Uterus (tissue), 4 donors: ENCODE measurements at places on chromosomes 4 and X. TPM values are rescaled to one million over a fixed set of nuclear protein-coding genes. Genes with fewer than 3 reads are reported as not detected.

- DNase-seq: no peak
Observed at GRCh38 chrX:112819813-112820212, 20.8 kb downstream of the AMOT start.

GRCh38 chr4:84726356-84726755 is 143.4 kb downstream of the CDS1 start:
- no peak for DNase-seq

DNA sequence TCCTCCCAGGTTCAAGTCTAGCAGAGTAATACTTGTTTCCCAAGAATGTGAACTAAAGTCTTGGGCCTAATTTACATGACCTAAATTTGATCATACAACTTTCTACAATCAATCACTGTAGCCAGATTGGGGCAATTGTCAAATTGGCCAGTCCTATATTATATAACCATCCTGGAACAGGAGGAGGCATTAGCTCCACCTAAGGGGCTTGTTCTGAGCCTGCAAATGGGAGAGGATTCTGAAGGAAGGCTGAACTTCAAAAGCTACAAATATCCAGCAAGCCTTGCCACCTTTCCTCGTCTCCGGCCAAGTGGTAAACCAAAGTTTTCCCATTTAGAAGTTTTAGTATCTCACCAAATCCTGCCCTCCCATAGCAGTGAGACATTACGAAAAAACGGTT is 1289.6 kb upstream of the TENM3 start:
- no peak for DNase-seq

- no peak for DNase-seq
Observed at GRCh38 chrX:119677654-119677981, 15.3 kb downstream of the SEPTIN6 start.

DNA sequence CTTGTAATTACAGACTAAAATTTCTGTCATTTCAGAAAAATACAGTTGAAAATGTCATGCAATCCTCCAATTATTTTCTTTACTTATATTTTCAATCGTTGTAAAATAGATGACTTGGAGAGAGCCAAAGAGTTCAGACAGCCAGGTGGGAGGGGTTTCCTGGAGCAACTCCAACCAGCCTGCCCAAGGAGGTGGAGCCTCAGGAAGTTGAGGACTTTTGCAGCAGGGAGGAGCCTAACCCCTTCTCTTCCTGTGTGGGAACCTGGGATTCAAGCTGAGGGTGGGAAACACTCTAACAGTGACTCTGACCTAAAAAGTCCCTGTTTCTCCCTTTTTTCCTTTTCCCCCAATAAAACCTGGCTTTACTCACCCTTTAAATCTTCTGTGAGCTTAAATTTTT is 72.2 kb upstream of the GABRG1 start:
- DNase-seq: no peak

DNA sequence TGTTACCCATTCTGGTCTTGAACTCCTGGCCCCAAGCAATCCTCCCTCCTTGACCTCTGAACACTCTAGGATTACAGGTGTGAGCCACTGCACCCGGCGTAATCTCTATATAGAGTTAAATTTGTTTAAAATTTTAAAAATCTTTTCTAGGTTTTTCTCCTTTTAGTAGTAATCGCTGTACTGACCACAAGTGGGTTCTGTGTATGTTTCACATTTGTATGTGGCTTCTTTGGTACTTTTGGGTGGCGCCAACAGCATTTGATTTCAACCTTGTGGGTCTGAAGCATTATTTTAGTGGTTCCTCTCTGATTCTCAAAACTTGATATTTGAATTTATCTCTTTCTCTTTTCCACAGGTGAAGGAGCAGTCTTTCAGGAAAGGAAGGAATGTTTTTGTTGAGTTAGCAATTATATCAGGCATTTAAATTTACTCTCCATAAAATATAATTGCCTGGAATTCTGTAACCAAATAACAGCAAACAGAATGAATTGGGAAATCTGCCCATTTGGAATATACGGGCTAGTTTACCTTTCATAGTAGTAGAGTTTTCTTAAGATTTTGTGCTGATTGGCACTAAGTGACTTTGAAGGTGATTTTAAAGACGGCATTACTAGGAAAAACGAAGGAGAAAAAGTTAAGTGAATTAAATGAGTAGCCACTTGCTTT is 29.5 kb downstream of the ARHGAP10 start:
- no peak for DNase-seq

- no peak for DNase-seq
Observed at GRCh38 chrX:100120956-100121355, 289.1 kb downstream of the PCDH19 start.

DNA sequence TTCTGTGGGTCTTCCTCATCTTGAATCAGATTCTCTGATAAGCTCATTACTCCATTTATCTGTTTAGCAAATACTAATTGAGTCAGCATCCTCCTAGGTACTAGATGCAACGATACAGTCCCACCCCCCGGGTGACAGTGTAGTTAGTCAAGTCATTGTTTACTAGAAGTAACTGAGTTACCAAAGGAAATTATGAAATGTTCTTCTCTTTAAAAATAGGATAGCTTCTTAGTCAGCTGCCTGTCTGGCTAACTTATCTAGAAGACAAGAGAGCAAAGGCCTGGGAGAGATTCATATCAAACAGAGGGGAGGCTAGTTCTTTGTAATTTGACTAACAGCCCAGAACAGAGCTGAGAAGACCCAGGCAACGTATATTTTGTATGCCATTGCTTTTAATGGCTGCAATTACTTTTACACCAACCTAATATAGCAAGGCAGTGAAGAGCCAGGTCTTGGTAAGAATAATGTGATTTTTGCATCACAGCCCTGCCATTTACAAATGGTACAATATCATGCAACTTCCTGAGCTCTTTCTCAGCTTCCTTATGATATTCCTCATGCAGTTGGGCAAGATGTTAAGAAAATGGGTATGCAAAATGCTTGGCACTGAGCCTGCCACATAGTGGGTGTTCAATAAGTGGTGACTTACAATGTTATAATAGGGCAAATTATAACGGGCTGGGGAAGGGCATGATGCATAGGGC is 149.9 kb downstream of the CHIC2 start:
- no peak for DNase-seq

DNA sequence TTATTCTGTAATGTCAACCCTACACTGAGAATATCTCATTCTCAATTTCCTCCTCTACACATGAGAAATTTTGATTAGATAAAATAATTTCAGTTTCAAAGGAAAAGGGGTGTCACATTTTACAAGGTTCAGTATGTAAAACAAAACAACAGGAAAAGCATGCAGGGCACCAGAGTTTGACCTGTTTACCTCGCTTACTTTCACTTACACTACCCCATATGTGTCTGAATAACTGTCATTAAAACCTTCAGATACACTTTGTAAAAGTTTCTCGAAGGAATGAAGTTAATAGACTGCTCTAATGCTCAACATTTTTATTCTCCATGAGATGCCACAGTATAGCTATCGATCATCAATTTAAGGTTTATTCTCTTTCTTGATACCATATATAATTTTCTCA is 12.3 kb upstream of the PCDH10 start:
- DNase-seq: no peak

DNA sequence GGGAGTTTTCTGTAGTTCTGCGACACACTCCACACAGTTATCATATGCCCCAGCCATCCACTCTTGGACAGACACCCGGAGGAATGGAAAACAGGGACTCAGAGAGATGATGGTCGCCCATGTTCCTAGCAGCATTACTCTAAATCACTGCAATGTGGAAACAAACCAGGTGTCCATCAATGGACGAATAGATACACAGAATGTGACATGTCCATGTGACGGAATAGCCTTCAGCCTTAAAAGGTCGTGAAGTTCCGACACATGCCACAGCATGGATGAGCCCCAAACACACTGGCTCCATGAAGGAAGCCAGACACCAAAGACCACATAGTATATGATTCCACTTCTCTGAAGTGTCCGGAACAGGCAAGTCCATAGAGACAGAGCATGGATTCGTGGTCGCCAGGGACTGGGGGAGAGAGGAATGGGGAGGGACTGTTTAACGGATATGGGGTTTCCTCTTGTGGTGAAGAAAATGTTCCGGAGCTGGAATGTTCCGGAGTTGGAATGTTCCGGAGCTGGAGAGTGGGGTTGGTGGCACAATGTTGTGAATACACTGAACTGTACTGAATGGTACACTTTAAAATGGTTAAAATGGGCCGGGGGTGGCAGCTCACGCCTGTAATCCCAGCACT is 28.7 kb upstream of the AFAP1 start:
- peak; percentile 43 for DNase-seq

- DNase-seq: no peak
Observed at GRCh38 chr4:85420831-85421230, 54.1 kb upstream of the ARHGAP24 start.

DNA sequence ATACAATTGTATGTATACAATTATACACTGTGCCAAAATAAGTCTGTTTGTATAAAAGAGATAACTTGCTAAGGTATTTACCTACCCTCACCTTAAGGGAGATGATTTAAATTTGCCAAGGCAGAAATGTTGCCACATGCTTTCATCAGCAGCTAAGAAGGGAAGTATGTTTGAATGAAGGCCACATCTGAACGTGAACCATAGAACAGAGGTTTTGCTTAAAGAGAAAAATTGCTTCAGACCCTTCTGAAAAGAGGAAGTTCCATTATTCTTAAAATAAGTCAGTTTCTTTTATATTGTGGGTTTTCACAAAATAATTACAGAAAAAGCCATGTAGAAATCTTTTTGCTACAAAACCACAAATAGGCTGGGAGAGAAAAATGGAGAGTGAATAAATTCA is 621.5 kb upstream of the HTR2C start:
- no peak for DNase-seq

GRCh38 chr4:82611982-82612381 is 50.2 kb upstream of the TMEM150C start:
- no peak for DNase-seq

DNA sequence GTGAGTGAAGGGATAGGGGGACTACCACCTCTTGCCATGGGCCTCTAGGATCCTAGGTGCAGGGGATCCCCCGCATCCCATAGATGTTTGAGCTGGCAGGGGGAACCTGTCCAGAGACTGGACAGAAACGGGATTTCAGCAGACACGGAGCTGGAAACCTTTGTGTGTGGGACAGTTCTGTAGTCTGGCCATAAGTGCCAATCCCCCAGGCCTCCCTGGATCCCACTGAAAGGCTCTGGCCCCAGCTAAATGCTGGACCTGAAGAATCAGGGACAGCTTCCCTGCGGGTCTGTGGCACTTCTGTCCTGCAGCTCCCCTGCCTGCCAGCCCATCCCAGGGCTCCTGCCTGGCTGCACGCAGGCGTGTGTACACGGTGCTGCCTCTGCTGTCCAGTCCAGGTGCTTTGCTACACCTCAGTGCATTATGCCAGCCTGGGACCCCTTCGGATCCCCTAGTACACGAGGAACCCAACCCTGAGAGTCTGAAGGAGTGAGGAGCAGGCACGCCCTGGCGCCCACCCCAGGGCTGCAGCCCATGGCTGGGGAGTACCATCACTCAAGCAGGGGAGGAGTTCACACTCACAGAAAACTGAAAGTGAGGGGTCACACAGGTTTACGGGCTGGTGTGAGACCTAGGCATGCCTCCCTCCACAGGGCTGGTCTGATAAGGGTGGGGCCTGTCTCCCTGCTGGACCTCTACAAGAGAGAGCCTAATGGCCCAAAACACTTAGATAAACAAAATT is 703.0 kb downstream of the ARAP2 start:
- no peak for DNase-seq

- no peak for DNase-seq
Observed at GRCh38 chrX:134622056-134622812, 36.0 kb downstream of the PLAC1 start.

DNA sequence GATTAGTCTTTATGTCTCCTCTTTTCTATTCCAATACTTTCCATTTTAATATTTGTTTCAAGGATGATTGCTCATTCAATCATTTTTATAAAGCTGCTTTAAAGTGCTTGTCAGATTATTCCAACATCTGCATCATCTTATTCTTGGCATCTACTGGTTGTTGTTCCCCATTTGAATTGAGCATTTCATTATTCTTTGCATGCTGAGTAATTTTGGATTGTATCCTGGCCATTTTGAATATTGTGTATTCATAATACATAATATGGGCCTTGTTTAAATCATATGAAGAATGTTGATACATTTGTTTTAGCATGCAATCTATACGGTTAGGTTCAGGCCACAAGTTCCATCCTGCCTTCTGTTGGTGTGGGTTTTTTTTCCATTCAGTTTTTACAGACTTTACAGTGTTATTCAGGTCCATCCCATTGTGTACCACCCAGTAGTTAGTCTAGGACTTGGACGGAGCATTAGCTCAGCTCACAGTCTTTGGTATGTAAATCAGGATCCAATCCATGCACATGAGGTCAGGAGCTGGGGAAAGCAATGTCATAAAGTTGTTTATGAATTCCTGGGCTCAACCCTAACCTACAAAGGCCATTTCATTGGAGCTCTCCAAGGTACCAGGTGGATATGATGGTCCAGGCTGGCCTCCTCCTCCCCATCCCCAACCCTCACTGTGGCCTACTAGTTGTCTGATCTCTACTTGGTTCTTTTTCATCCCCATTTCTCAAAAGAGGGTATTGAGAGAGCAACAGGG is 20.3 kb downstream of the RGN start:
- DNase-seq: no peak

- no peak for DNase-seq
Observed at GRCh38 chr4:102318105-102318504, 27.2 kb downstream of the SLC39A8 start.

FGF2 gene
- 57.9 TPM for total RNA-seq

FAAH2 gene
- 4.8 TPM for total RNA-seq

SLC10A6 gene
- 2.0 TPM for total RNA-seq

NDP gene
- total RNA-seq: 4.4 TPM

UBA1 gene
- 156 TPM for total RNA-seq

COL25A1 gene
- total RNA-seq: not detected
